Urothelium cell line (cell line): ENCODE measurements at places on chromosomes 6 and 20.

- DNase-seq: no peak
These were observed 14.8 kb downstream of the C6orf141 start for GRCh38 chr6:49565261-49565660.

DNA sequence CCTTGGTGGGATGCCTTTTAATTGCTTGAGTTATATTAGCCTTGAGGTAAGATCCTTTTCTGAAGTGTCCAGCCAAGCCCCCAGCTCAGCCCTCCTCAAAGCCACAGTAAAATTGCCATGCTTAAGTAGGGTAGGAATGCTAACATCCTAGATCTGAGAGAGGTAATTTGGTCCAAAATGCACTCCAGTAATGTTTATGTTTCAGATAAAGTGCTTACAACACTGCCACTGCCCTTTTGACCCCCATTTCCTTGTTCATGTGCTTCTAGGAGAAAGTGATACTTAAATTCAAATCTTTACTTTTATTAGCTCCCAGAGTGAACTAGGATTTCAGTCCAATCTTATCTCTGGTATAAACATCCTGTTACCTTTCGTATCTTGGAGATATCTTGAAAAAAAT, 318.0 kb downstream of the BMP2 start:
- no peak for DNase-seq

- no peak for DNase-seq
These were observed 327.6 kb upstream of the HTR1E start for GRCh38 chr6:86609549-86610388.

- no peak for DNase-seq
These were observed 146.5 kb downstream of the ZDHHC14 start for GRCh38 chr6:157527471-157527907.

- no peak for DNase-seq
These were observed 53.0 kb upstream of the ANKEF1 start for GRCh38 chr20:9981829-9982228.
